ENCODE measurements at places on chromosomes 3 and 15. TPM values are rescaled to one million over a fixed set of nuclear protein-coding genes. Genes with fewer than 3 reads are reported as not detected.

Gene SERINC4
- 0.05 TPM for polyA plus RNA-seq

Gene AGTR1
- polyA plus RNA-seq, result not detected

Gene RNU5B-1
- not detected for polyA plus RNA-seq

Gene GASK1A
- 0.04 TPM for polyA plus RNA-seq

Gene WDR6
- 337 TPM for polyA plus RNA-seq

Gene TASOR
- polyA plus RNA-seq, result 11.2 TPM

Gene BBX
- 21.4 TPM for polyA plus RNA-seq

Gene PPM1L
- 0.35 TPM for polyA plus RNA-seq

Gene WDR49
- polyA plus RNA-seq, result not detected

Gene FOXL2NB
- 0.01 TPM for polyA plus RNA-seq

Gene CKMT1A
- polyA plus RNA-seq, result not detected

Gene IGF2BP2
- polyA plus RNA-seq, result 5.6 TPM

Gene LTF
- polyA plus RNA-seq, result not detected

Gene AGBL1
- polyA plus RNA-seq, result not detected

Gene TMEM108
- 0.65 TPM for polyA plus RNA-seq

Measured in endothelial cell of umbilical vein (primary cell).